ENCODE measurements at places on chromosomes 3 and 15. TPM values are rescaled to one million over a fixed set of nuclear protein-coding genes. Genes with fewer than 3 reads are reported as not detected.

Gene SNX22
- 0.18 TPM for total RNA-seq

Gene TFRC
- 42.4 TPM for total RNA-seq

Gene ASB14
- total RNA-seq = not detected

Gene PTPRG
- 15.6 TPM for total RNA-seq

Gene MUC20
- total RNA-seq = not detected

Gene DUOXA2
- not detected for total RNA-seq

Gene PLAAT1
- total RNA-seq = not detected

Gene GOLGA8J
- total RNA-seq = not detected

Gene RNF123
- total RNA-seq = 22.5 TPM

Gene LRRC3B
- not detected for total RNA-seq

Gene SNURF
- 2.9 TPM for total RNA-seq

All from myometrial cell (primary cell).